Activated CD4-positive, alpha-beta T cell treated with anti-CD3 and anti-CD28 coated beads, Interleukin-2, amount 10 ng/mL, durations not matched to agents 24 days and 14 days (primary cell): ENCODE measurements at places on chromosomes 1 and 21. TPM values are rescaled to one million over a fixed set of nuclear protein-coding genes. Genes with fewer than 3 reads are reported as not detected.

The LCE3D gene
- not detected in 2 replicates for total RNA-seq

The RGS7 gene
- total RNA-seq: not detected in 2 replicates

The LCA5L gene
- total RNA-seq: not detected in 2 replicates

The OLIG2 gene
- total RNA-seq: not detected in 2 replicates

The RHEX gene
- total RNA-seq: not detected in 2 replicates

The HSPA6 gene
- 0.91 and 1.2 TPM in 2 replicates for total RNA-seq

The MORC3 gene
- 24.8 and 24.9 TPM in 2 replicates for total RNA-seq
